ENCODE measurements at places on chromosomes 6 and 20.

DNA sequence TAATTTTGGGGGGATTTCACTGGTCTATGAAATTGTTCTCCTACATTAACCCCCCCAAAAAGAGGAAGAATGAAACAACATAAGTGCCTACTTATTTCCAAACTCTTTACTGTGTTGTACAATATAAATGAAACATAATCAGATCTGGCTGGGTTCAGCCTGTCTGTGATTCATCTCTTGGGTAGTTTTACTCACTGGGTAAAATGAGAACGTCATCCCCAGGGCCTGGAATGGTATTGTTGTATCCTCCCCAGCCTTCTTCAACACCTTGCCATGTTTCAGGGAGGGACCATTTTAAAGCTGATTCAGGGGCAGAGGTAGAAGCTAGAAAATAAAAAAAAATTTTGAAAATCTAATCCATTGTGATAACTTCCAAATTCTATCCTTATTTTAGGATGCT, 256.7 kb downstream of the PKHD1 start:
- DNase-seq: no peak

GRCh38 chr20:50281831-50282591, 91.4 kb downstream of the CEBPB start:
- DNase-seq: no peak

- no peak for DNase-seq
Measured at GRCh38 chr6:18147160-18147559, 7.7 kb downstream of the TPMT start.

DNA sequence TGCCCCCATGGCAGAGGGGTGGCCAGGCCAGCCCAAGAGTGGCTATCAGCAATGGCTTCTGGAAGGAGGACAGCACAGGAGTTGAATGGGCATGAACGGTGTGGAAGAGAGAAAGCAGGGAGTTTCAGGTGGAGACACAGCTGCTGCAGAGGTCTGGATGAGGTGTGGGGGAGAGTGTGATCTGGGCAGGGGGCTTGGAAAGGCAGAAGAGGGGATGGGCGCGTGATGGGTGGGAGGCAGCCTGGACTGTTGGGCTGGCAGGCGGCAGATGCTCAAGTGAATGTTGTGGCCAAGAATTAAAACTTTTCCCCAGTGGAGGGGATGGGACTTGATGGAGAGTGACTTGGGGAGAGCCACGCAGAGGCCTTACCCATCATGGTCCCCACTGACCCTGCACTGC, 46.5 kb downstream of the TOX2 start:
- DNase-seq: no peak

DNA sequence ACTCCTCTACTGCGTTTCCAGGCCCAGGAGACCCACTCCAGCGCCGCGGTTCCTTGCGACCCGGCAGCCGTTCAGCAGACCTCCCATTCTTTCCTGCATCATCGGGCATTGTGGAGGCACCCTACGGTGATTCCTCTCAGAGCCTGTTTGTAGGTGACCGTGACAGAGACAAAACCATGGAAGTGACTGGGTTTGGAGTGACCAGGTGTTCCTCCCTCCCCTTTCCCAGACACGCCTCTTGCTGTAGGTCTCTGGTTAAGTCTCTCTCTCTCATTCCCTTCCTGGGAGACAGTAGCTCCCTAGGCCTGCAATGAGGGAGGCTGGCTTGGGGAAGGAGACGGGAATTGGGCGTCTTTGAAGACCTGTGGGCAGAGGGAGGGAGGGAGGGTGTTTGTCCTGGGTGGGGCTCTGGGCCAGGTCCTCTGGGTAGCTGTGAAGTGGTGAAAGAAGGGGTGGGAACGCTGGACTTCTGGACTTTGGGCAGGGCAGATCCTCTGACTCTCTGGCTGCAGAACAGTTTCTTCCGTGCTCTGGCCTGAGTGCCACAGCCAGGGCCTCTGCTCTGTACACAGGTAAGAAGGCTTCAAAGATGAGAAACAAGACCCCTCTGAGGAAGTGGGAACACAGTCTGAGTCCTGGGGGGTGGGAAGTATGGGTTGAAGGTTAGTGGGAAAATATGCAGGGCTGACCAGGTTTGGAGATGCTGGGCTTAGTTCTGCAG, 763 bp downstream of the KLC4 start:
- no peak for DNase-seq

GRCh38 chr20:60408435-60408834, 450.2 kb downstream of the CDH26 start:
- no peak for DNase-seq

GRCh38 chr6:161257793-161258457, 15.9 kb downstream of the AGPAT4 start:
- DNase-seq: no peak
